Activated T-helper 2 cell treated with anti-CD3 and anti-CD28 coated beads, Interferon-gamma antibody, Interleukin-2, Interleukin-4, amounts not matched to agents 10 μg/mL and 5 μg/mL and 100 μg/mL, durations not matched to agents 14 hours and 24 hours and 36 hours (primary cell): ENCODE measurements at places on chromosomes 4 and X.

- no peak for DNase-seq
Measured at GRCh38 chrX:635428-636090, 5.0 kb downstream of the SHOX start.

GRCh38 chr4:2101346-2102044, 42.4 kb downstream of the NAT8L start:
- DNase-seq: no peak

GRCh38 chrX:42754115-42754514, 23.8 kb downstream of the PPP1R2C start:
- no peak for DNase-seq

DNA sequence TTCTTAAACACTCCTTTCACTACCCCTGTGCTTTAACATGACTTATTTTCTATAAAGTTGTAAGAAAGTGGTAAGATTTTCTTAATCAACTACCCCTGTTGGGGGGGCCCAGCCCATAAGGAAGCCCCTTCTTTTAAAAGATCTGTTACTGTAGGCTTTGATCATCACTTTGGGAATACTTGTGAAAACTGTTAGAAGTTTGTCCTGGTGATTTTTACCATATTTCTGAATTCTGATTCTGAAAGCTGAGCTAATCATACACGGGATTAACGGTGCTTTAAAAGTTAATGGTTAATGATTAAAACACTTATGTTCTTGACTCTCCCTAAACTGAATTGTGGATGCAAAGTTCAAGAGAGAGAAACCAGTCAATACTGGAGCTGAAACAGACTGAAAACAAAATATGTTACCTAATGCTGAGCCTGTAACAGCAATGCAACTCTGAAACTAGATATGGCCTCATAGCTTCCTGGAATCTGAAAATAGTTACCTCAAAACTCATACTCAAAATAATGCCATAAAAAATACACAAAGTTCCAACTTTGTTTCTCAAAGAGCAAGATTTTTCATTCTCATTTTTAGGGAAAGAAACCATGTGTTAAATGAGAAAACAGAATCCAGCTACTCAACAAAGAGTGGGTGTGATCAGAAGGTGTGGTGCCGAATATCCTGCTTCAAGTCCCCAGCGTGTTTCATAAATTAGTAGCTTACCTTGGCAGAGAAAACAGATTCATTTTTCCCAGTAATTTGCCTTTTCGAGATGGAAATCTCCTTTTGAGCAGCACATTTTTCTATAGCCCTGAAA, 31.6 kb downstream of the ADH7 start:
- no peak for DNase-seq

DNA sequence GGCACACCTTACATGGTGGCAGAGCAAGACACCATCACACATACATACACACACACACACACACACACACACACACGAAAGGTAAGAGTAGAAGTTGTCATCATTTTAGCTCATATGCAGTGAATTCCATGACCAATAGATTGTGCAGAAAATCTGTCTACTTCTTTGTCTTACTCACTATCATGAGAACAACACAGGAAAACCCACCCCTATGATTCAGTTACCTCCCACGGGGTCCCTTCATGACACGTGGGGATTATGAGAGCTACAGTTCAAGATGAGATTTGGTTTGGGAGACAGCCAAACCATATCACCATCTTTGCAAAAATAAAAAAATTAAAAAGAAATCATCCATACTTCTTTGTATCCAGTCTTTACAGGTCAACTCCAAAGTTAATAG, 221.1 kb downstream of the BMPR1B start:
- DNase-seq: no peak

- no peak for DNase-seq
Measured at GRCh38 chr4:70842761-70843435, 3.2 kb upstream of the GRSF1 start.

- no peak for DNase-seq
Measured at GRCh38 chr4:3423952-3424351, 17.8 kb upstream of the HGFAC start.
